SK-N-DZ (cell line): ENCODE measurements at places on chromosomes 12 and 14.

DNA sequence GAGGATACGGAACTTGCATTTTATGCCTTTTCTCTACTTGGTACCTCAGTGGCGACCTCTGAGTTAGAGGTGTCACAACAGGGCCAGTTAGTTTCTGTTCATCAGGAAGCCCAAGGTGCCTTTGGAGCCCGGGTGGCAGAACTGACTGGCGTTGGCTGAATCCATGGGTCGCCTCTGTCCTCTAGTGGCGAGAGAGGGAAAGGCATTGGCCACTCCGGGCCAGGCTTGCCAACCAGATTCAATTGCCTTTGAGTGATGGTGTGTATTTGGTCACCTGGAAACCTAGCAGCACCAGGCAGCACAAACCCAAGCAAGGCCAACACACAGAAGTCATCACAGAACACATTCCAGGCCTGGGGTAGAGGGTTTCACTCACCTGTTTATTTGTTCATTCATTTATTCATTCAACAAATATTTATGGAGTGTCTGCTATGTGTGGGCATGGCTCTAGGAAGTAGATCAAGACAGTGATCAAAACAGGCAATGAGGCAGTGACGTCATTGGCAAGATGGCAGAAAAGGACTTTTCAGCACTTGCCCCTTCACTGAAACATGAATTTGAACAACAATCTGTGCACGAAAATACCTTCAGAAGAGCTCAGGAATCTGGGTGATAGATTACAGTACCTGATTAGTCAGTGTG, 40.5 kb upstream of the KCNA5 start:
- DNase-seq: peak; percentile 44

- DNase-seq: no peak
Observed at GRCh38 chr12:49868449-49868848, 25.5 kb upstream of the BCDIN3D start.

GRCh38 chr14:104494483-104494882, 85.1 kb upstream of the C14orf180 start:
- no peak for DNase-seq

DNA sequence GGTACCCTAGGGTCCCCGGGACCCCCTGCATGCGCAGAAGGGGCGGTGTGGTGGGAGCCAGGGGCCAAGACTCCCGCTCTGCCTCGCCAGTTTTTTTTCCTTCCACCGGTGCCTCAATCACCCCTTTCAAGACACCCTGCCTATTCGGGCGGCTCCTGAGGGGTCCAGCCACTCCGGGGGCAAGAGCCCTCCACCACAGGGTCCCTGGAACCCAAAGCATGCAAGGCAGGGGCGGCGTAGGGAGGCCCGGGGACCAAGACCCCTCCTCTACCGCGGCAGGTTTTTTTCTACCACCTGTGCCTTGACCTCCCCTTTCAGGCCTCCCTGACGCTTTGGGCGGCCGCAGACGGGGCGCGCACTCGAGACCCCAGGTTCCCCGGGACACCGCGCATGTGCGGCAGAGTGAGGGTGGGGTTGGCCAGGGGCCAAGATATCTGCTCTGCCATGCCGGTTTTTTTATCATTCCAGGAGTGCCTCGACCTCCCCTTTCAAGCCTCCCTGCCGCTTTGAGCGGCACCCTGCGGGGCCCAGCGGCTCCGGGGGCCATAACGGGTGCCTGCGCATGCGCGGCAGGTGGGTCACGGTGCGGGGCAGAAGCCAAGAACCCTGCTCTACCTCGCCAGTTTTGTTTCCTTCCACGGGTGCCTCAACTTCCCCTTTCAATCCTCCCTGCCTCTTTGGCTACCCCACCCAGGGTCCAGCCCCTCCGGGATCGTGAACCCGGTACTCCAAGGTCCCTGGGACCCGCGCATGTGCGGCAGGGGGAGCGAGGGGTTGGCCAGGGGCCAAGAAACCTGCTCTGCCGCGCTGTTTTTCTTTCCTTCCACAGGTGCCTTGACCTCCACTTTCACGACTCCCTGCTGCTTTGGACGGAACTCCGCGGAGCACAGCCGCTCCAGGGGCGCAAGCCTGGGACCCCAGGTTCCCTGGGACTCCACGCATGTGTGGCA, 328.1 kb downstream of the ALG10 start:
- no peak for DNase-seq
